ENCODE measurements at places on chromosomes 4 and X.
A peak's percentile ranks its signal among the peaks of the same experiment; 100 is the strongest.

DNA sequence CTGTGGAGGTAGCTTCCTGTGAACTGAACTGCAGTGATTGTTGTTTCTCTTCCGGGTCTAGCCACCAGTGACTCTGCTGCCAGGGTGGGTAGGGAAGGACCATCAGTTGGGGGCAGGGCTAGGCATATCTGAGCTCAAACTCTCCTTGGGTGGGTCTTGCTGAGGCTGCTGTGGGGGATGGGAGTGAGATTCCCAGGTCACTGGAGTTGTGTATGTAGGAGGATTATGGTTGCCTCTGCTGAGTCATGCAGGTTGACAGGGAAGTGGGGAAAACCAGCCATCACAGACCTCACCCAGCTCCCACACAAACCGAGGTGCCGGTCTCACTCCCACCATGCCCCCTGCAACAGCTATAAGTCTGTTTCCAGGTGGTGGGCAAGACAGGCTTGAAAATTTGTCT lies 1937.8 kb downstream of the PCDH7 start:
- no peak for DNase-seq

DNA sequence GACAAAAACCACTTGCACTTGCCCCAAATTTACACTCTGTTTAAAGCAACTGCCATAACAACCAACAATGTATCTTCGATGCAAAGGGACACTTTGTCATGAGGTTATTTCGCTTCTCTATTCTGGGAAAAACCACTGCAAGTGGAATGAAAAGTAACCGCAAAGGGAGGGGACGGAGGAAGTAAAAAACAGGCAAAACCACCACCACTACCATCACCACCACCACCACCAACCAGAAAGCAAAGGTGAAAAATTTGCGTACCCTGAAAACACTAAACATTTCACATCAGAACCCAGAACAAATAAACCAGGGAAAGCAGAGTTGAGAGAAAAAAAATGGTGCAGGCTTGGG lies 1.2 kb upstream of the N4BP2 start:
- no peak for DNase-seq

DNA sequence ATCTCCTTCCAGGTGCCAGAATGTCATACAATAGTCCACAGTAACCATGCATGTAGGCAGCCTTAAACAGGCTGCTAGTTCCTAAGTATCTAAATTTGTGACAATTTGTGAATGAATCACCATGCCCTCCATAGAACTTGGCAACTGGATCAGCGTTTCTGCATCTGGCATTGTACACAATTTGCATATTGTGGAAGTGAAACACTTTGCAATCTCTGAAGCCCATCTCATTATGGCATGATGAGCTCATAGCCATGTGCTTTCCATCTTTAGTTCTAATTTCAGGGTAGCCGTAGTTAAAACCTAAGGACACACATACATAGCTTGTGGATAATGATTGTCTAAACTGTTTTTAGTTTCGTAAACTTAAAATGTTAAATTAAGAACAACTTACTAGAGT lies 573.6 kb downstream of the PPP4R3C start:
- DNase-seq = no peak

DNA sequence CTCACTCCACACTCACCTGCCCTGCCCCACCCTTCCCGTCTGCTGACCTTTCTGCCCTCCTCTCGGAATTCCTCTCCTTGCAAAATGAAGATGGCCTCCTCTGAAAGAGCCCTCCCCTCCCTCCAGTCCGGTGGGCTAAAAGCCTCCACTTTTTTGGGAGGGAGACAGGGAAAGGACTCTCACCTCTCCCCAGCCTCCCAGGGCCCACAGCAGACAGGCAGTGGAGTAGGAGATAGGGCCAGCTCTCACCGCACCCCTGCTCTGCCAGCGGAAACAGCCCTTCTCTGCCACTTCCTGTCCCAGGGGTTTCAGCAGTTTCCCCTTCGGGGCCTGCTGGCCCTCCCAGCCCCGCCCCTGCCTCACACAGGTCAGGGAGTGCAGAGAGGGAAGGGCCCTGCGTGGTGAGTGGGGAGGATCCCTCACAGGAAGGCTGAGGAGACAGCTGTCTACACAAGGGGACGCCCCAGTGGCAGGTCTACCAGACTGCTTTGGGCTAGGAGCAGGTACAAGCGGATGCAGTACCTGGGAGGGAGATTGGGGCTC lies 18.2 kb downstream of the ELF4 start:
- DNase-seq = no peak

GRCh38 chr4:138866314-138866713 lies 149.3 kb upstream of the NOCT start:
- no peak for DNase-seq

DNA sequence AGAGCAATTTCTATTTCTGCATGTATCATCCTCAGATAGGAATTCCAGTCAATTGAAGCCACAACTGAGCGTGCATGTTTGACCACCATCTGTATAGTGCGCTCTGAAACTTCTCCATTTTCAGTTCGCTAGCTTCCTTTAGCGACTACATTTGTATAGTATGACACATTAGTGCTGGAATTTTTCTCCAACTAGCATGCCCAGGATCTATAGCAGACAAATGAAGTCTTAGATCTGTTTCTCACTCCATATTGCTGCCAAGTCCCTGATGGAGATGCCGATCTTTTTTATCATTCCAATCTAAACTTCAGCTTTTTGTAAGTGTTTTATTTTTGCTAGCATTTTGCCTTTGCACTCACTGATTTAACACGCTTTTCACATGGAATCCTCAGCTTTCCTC lies 774.8 kb upstream of the TENM3 start:
- no peak for DNase-seq

DNA sequence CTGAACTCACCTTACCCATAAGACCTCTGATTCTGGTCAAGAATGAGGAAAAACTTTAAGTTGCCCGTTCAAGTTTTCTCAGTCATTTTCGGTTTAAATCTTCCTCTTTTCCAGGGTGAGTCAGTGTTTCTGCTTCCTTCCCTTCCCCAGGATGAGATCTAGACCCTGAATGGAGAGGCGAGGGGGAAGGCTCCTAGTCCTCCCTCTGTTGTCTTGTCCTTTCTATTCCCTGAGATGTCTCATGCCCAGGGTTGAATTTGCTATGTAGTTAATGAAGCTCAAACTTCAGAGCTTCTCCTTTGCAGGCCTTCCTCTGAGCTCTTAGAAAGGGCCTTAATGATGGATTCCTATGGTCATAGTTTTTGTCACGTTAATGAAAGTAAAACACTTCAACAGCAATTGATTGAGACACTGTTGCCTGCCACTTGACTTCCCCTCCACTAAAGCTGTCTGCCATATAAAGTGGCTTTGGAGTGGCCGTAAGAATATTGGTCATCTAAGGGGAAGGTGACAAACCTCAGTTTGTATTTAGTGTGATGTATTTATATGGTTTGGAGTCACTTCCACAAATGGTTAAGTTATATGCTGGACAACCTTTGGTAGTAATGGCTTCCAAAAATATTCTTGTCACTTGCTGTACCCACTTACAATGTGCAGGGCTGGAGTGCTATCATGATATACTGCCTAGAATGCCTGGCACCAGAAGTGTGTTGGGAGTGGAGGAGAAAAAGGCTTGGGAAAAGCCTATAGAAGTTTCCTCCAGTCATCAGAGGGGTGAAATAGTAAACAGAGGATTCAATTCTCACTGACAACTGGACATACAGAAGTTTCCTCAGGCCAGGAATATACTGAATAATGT lies 24.3 kb upstream of the GPRIN3 start:
- no peak for DNase-seq

GRCh38 chrX:46327566-46328115 lies 217.6 kb downstream of the ZNF674 start:
- no peak for DNase-seq

- peak; percentile 32 for DNase-seq
These were observed 521.9 kb downstream of the FAT4 start for GRCh38 chr4:125836597-125837195.

DNA sequence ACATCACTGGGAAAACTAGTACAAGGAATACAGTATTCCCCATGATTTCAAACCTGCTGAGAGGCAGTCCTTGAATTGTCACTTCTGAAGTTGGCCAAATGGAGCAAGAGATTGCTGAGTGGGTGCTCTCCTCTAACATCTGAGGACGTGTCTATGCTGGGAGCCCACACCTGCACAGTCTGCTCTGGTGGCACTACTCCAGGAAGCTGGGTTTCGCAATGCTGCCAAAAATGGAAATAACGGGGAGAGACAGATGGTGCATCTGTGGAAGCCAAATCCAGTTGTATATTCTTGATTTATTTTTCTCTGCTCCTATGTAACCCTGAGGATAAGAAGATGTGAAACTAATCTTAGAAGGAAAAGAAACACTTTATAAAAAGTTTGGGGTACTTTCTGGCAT lies 240.1 kb upstream of the CTSO start:
- DNase-seq = no peak

DNA sequence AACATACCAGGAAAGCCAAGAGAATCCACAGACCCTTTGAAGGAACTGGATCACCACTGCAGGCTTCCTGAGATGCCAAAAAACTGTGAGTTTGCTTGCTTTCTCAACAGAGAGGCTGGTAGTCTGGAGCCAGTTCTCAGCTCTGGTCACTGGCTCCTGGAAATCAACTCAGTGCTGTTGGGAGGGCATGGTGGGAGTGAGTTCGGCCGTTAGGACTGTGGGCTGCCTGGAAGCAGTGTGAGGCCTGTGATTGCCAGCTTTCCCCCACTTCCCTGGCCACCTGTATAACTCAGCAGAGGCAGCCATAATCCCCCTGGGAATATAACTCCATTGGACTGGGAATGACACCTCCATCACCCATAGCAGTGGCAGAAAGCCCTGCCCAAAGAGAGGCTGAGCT lies 122.0 kb upstream of the FSTL5 start:
- no peak for DNase-seq

- DNase-seq = no peak
These were observed 14.1 kb downstream of the COX18 start for GRCh38 chr4:73055241-73055897.

GRCh38 chr4:80069108-80069836 lies 3.8 kb downstream of the ANTXR2 start:
- DNase-seq = peak; percentile 38

- no peak for DNase-seq
These were observed 703 bp downstream of the KCNIP4 start for GRCh38 chr4:21947791-21948346.

GRCh38 chr4:17817027-17817426 lies 6.2 kb downstream of the NCAPG start:
- DNase-seq = peak; percentile 18

DNA sequence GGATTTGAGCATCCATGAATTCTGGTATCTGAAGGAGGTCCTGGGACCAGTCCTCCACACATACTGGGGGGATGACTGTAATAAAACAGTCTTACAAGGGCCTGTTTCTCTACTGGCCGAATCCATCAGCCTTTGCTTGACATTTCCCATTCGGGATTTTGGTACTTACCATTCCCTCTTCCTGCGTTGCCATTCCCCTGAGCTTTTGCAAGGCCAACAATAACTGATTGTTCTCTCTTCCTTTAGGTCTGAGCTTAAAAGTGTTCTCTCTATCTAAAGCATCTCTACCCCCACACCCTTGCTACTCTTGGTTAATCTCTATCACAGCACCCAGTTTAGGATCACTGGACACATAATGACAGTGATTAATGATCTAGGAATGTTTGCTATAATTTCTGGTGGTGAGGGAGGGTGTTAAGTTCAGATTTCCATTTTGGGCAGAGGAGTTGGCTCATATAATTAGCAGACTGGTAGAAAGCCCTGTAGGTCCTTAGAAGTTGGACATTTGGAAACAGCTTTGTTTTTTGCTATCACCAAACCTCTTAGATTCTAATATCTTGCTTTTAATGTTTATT lies 29.4 kb downstream of the TMA16 start:
- DNase-seq = no peak

DNA sequence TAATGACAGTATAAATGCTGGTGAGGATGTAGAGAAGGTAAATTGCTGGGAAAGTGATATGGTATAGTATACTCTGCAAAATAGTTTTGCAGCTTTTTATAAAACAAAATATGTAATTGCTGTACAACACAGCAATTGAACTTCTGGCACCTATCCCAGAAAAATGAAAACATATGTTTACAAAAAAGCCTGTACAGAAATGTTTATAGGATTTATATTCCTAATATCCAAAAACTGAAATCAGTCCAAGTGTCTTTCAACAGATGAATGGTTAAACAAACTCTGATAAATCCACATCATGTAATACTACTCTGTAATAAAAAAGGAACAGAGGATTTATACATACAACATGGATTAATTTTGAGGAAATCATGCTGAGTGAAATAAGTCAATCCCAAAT lies 198.4 kb upstream of the ACTRT1 start:
- no peak for DNase-seq

- DNase-seq = no peak
These were observed 53.0 kb upstream of the KDR start for GRCh38 chr4:55178226-55179005.

- no peak for DNase-seq
These were observed 239.4 kb downstream of the SPATA18 start for GRCh38 chr4:52290466-52290865.

- DNase-seq = no peak
These were observed 62.6 kb upstream of the CLNK start for GRCh38 chr4:10747186-10747585.

- no peak for DNase-seq
These were observed 271.9 kb upstream of the GATB start for GRCh38 chr4:152032722-152033131.

GRCh38 chrX:124690495-124690894 lies 344.1 kb downstream of the SH2D1A start:
- no peak for DNase-seq

GRCh38 chrX:5431823-5432222 lies 796.8 kb downstream of the NLGN4X start:
- DNase-seq = no peak

DNA sequence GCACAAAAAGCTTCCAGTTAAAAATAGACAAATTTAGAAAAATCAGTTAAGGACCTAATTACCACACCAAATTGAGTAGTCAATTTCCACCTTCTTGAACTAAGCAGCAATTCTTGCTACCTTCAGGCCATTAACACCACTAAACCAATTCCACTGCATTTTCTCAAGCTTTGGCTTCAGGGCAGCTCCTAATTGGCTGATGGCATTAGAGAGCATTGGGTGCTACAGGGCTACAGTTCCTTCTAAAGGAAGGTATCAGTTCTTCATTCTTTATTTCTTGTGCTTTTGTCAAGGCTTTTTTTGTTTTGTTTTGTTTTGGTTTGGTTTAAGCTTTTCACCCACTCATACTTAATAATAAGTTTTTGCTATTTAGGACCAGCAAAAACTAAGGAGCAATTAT lies 90.2 kb upstream of the FAM241A start:
- DNase-seq = no peak

DNA sequence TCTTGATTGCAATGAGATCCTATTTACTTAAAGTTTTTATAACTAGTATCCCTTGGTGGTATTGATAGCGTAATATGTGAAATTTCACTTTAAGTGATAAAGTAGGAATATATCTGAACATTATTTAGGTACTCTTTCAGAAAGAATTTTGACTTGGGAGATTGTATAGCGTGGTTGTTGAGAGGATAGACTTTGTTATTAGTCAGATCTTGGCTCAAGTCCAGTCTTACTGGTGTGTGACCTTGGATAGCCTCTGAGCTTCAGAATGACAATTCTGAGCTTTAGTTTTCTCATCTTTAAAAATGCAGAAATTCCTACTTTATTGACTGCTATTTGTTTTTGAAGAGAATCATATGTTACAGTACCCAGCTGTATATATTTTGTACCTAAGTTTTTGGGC lies 32.6 kb downstream of the DCK start:
- no peak for DNase-seq

GRCh38 chrX:5632061-5632614 lies 596.5 kb downstream of the NLGN4X start:
- no peak for DNase-seq

- DNase-seq = no peak
These were observed 19.6 kb downstream of the FAT1 start for GRCh38 chr4:186704057-186704456.

Data from SK-N-DZ (cell line).